GM23248 (cell line): ENCODE measurements at places on chromosomes 7 and 10. TPM values are rescaled to one million over a fixed set of nuclear protein-coding genes. Genes with fewer than 3 reads are reported as not detected.

GRCh38 chr7:117088623-117089194 is 135.4 kb downstream of the ST7 start:
- no peak for DNase-seq

DNA sequence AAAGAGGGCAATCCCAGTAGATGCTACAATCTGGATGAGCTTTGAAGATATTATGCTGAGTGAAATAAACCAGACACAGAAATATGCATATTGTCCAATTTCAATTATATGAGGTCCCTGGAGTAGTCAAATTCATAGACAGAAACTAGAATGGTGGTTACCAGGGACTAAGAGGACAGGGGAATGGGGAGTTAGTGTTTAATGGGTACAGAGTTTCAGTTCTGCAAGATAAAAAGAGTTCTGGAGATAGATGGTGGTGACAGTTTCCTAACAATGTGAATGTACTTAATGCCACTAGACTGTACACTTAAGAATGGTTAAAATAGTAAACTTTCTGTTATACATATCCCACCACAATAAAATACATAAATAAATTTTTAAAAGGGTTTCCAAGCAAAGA is 236.6 kb downstream of the ELMO1 start:
- DNase-seq, result no peak

- DNase-seq, result no peak
Observed at GRCh38 chr7:112887976-112888375, 97.8 kb upstream of the TMEM168 start.

- peak; percentile 2 for DNase-seq
Observed at GRCh38 chr7:49294611-49295010, 370.3 kb downstream of the CDC14C start.

- no peak for DNase-seq
Observed at GRCh38 chr7:92421676-92422435, 25.4 kb upstream of the GATAD1 start.

The GPR158 gene
- total RNA-seq, result 0.13 TPM in 1 of 2 replicates, not detected in the other

The RASSF4 gene
- 1.0 and 2.1 TPM in 2 replicates for total RNA-seq

The C10orf105 gene
- not detected in 2 replicates for total RNA-seq

The PNLIP gene
- not detected in 2 replicates for total RNA-seq
